ENCODE measurements at places on chromosomes 11 and 22.

DNA sequence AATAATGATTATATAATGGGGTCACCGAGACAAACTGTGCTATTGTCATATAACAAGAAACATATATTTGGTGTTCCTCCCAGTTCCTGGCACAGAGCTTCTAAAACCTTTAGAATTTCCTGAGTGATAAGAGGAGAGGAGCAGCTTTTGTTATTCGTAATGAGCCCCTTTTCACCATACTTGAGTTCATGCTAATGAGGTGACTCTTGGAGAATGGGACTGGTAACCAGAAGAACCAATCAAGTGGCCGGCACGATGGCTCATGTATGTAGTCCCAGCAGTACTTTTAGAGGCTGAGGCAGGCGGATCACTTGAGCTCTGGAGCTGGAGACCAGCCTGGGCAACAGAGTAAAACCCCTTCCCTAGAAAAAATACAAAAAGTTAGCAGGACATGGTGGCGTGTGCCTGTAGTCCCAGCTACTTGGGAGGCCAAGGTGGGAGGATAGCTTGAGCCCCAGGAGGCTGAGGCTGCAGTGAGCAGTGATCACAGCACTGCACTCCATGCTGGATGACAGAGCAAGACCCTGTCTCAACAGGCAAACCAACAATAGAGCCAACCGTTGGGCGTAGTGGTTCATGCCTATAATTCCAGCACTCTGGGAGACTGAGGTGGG, 62.7 kb upstream of the FTH1 start:
- DNase-seq, result no peak

DNA sequence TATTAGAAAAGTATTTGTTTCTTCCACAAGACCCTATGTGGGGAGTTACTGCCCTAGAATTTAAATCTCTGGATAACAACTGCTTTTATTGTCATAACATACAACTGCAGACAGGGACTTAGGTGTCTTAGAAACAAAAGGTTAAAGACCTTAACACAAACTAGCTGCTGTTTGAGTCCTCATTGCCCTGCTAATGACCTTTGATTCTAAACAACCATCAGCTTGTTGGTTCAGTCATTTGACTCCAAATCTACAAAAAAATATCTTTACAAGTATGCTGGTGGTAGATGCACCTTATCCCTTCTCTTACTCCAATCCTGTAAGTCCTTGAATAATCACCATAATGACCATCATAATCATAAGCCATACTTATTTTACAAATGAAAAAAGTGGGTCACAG, 377.4 kb upstream of the PITPNB start:
- DNase-seq, result no peak

GRCh38 chr11:6204706-6205105, 651 bp upstream of the C11orf42 start:
- DNase-seq, result no peak

DNA sequence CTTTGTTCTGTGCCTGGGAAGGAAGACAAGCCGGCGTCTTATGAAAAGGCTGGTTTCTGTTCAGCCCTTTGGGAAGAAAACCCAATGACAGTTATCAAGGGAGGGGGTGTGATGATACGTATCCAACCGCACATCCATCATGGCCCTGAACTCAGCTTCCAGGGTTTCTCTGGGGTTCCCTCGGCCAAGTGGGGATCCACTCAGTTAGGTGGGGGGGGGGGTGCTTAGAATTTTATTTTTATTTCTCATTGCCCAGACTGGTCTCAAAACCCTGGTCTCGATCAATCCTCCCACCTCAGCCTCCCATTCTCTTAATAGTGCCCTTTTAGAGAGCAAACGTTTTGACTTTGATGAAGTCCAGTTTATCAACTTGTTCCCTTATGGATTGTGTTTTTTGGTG, 25.7 kb downstream of the KCNQ1 start:
- DNase-seq, result no peak

DNA sequence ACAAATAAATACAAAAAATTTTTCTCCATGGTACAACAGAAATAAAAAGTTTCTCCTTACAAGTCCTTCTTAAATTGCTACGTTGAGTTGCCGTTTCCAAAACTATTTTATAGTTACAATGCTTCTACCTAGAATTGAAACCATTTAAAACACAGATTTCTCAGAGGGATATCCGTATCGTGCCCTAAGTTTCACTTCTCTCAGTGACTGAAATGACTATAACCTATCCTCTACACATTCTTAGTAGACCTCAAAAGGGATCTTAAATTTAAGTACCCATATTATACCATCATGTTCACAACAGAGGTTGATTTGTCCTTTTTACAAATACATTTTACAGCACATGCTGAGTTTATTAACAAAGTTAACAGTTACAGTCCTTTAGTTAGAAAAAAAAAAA, 44.1 kb downstream of the USP28 start:
- DNase-seq, result no peak
